Activated CD8-positive, alpha-beta memory T cell treated with anti-CD3 and anti-CD28 coated beads for 1 hour (primary cell): ENCODE measurements at places on chromosomes 13 and 19.

DNA sequence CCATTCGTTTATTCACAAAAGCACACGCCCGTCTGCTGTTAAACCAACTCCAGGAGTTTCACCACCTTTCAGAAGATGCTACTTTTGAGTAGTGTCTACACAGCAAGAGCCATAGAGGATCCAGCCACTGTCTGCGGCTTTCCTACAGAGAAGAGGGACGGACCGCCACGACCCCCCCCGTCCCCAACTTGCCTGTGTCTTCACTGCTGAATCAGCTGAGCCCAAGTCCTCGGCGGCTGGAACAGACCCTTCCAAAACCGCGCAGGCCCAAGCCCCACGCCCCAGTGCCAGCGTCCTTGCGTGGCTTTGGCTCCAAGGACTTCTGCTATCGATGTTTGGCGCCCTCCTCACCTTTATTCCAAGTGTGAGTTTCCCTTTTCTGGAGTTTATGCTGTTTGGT is 65.1 kb downstream of the SPACA7 start:
- DNase-seq: no peak

- no peak for DNase-seq
These were observed 7.7 kb downstream of the NDUFB7 start for GRCh38 chr19:14563989-14564651.

GRCh38 chr19:12783291-12783848 is 7.9 kb upstream of the JUNB start:
- DNase-seq: no peak

DNA sequence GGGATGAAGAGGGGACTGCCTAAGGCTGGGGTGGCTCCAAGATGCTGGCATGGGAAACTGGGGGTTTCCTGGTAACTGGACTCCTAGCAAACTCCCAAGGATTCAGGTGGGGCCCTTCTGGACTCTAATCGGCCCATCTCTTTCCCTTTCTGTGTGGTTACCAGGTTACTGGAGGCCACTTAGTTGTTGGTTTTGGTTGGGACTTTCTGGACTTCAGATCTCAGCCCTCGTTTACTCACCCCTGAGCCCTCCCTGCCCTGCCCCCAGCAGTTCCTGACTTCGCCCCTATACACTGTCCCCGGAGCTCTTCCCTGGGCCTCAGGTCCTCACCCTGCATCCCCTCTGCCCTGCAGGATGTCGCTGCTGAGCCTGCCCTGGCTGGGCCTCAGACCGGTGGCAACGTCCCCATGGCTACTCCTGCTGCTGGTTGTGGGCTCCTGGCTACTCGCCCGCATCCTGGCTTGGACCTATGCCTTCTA is 328 bp downstream of the CYP4F12 start:
- no peak for DNase-seq

GRCh38 chr13:22112956-22113745 is 442.3 kb downstream of the FGF9 start:
- no peak for DNase-seq
